C1 segment of cervical spinal cord (tissue), 14 donors: ENCODE measurements at places on chromosomes 1 and 21.

DNA sequence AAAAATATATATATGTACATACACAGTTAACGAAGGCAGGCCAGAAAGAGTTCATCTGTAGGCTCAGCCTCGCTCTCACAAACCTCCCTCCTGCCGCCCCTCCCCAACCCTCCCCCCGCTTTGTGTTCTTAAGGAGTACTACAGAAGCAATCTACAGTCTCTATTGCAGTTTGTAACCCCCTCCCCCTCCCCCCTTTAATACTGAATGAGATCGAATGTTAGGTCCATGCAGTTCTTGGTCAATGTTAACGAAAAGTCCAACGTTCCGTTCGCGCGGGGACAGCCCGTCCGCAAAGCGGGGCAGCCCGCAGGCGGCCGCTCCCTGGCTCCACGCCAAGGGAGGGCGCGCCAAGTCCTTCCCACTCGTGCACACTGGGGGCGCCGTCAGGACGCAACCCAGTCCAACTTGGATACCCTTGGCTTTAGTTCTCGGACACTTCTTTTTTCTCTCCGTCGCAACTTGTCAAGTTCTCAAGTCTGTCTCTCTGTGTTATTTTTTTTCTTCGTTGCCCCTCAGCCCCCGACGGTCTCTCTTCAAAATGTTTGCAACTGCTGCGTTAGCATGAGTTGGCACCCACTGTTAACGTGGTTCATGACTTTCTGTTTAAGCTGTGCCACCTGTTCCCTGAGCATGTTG lies 2.2 kb downstream of the JUN start:
- DNase-seq: peak; percentile 58

DNA sequence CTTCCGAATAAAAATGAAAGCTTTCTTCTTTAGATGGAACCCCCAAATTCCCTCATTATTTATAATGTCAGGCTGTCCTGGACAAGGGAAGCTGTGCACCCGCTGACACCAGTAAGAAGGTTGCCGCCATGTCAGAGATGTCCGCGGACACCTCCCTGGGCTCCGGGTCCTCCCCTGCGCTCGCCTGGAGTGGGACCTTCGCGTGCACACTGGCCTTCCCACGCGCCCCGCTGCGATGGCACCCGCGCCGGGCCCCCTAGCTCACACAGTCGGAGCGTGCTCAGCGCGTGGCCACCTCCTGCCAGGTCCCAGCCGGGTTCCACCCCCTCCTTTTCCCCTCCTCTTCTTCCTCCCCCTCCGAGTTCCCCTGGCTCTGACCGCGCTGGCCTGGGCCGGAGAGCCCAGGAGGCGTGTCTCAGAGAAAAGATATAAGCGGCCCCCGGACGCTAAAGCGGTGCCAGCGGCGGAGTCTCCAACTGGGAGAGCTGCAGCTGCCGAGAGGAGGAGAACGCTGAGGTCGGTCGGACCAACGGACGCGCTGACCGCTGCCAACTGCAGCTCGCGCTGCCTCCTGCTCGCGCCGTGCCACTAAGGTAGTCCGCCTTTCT lies at the start of gene G0S2:
TSS of gene G0S2 (plus strand) at position 456 of the 608 bp plus-strand sequence. CDS start 273 bp downstream, outside the sequence.
- peak; percentile 59 for DNase-seq

- DNase-seq: no peak
Observed at GRCh38 chr1:63813829-63814277, 40.0 kb downstream of the ROR1 start.

GRCh38 chr1:18191481-18192155 lies 84.0 kb downstream of the IGSF21 start:
- DNase-seq: no peak

DNA sequence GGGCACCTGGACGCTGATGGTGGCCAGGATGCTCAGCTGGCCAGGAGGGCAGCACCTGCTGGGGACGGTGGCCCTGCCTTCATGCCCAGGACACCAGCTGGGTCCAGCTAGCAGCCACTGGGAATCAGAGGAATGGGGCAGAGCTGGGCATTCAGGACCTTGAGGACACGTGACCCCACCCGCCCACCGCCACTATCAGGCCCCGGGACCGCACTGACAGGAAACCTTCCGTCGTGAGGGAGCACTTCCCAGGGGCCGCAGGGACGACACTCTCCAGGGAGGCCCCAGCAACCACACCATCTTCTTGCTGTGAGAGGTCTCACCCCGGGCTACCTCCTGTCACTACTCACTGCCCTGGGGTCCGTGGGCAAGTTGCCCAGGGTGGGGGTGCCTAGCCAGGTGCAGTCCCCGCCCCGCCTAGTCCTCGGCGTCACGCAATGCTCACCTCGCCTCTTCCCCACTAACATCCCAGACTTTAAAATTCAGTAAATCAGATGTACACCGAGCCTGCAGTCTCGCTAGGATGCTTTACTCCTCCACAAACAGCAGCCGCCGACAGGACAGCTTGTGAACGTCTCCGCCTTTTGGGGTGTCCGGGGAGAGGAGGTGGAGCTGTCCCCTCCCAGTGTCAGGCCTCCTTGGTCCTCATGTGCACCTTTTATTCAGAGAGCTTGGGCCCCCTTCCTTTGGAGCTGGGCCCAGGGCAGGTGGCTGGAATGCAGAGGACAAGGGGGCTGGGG lies 4.9 kb downstream of the VWA1 start:
- DNase-seq: no peak

DNA sequence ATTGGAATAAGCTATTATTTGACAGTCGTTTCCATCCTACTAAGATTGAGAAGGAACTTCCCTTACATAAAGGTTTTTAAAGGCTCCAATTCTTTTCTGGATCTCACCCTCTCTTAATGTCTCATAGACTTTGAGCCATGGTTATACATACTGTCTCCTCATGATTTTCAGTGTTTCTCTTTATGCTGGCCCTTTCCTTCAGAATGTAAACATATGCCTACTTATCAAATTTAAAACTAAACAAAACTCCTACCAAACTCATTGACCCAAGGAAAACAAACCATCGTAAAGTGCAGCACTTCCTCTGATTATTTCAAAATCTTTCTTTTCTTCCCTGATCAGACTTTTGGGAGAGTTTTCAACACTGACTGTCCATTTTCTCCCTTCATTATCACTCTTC lies 163.4 kb upstream of the DPYD start:
- DNase-seq: no peak

DNA sequence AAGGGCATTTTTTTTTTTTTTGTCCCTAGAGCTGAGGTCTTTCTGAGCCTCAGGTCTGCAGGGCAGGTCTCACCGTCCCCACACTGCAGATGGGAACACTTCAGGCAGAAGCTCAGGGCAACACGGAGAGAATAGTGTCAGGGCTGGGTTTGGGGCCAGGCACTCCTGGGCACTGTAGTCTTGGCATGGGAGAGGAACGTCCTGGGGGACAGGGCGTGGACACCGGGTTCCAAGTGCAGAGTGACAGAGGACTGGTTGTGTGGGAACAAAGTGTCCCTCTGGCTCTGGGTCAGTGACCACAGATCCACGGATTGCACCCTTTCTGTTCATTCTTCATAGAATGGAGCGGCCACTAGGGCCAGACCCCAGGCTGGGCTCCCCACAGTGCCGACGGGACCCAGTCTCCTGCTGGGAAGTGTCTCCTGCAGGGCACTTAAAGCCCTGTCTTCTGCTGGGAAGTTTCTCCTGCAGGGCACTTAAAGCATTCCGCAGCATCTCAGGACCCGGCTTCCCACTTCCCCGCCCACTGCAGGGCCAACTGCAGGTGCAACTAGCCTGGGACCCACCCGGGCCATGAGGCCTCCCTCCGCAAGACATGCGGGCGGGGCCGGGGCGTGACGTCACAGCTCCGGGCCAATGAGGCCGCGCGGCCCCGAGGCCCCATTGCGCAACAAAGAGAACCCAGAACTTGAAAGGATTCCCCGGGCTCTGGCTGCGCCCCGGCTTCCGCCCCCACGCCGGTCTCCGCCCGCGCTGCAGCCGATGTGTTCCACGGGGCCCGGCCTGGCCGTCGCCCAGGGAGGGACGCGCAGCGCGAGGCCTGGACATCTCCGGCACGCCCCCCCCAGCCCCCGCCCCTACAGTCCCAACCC lies 1.2 kb downstream of the GPR153 start:
- DNase-seq: peak; percentile 17

- DNase-seq: no peak
Observed at GRCh38 chr21:34105947-34106541, 32.7 kb downstream of the MRPS6 start.

DNA sequence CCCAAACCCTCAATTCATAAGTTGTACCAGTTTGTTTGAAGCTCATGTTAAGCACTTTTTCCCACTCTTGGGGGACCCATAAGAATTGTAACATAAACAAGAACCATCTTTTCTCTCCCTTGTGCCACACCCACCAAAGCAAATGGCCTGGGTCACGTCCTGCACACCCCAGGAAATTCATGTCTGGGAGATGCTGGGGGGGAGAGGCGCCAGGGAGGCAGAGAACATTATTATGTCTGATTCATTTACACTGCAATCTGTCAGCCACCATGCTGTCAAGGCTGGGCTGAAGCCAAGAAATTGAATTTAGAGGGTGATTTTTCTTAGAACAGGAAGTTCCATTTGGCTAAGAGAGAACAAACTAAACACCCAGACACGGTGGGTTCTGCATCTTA lies 37.2 kb upstream of the IPO9 start:
- no peak for DNase-seq
